ENCODE measurements at places on chromosomes 2 and 18.

- H3K36me3 ChIP-seq: no peaks in the 10 kb centered on the region
- no peaks in the 10 kb centered on the region for H3K4me1 ChIP-seq
- no peak overlapping the region for H3K4me3 ChIP-seq
Observed at GRCh38 chr2:27903018-27903417, 12.5 kb downstream of the BABAM2 start.

DNA sequence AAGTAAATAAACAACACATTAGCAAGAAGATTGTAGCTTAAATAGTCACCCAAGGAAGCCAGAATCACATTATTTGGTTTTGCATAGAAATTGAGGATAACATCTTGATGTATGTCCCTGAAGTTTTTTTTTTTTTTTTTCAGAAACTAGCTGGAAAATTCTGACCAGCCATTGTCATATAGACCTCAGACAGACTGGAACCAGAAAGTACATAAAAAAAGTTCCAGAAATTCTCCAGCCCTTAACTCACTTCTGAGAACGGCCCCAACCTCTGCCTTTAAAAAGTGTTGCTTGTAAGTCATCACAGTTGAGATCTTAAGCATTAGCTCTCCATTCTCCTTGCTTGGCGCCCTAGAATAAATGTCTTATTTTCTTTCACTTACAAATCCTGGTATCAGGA lies 350.5 kb downstream of the CCDC85A start:
- H3K27me3 ChIP-seq: no peaks in the 10 kb centered on the region
- no peak for DNase-seq
- H3K4me3 ChIP-seq: no peak overlapping the region
- no peaks in the 10 kb centered on the region for H3K4me1 ChIP-seq
- no peak overlapping the region for H3K27ac ChIP-seq
- no peaks in the 10 kb centered on the region for H3K36me3 ChIP-seq

GRCh38 chr2:43238176-43238575 lies 11.8 kb upstream of the ZFP36L2 start:
- H3K36me3 ChIP-seq: no peaks in the 10 kb centered on the region
- no peaks in the 10 kb centered on the region for H3K27me3 ChIP-seq
- no peak overlapping the region for H3K27ac ChIP-seq
- no peak overlapping the region for H3K4me3 ChIP-seq

DNA sequence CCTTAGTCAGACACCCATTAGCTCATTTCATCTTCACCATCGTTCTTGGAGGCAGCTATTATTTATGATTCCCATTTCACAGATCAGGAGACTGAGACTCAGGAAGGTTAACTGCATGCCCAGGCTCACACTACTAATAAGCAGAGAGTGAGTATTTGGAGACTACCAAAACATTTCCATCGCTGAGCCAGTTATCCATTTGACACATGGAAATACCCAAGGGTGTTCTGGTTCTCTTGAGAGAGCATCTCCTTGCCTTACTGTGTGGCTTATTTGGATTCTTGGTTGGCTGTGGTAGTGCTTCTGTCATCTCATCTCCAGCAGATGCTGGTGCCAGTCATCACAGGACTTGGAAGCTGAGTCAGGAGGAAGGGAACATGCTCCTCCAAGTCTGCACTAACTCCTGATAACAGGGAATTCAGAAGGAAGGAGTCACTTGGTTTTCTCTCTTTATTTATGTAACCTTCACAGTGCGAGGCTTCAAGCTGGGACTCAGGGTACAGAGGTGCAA lies 55.2 kb downstream of the RASGRP3 start:
- H3K27me3 ChIP-seq: no peaks in the 10 kb centered on the region
- H3K36me3 ChIP-seq: peaks cover 4% of the 10 kb centered on the region
- DNase-seq: no peak
- H3K4me3 ChIP-seq: no peak overlapping the region

DNA sequence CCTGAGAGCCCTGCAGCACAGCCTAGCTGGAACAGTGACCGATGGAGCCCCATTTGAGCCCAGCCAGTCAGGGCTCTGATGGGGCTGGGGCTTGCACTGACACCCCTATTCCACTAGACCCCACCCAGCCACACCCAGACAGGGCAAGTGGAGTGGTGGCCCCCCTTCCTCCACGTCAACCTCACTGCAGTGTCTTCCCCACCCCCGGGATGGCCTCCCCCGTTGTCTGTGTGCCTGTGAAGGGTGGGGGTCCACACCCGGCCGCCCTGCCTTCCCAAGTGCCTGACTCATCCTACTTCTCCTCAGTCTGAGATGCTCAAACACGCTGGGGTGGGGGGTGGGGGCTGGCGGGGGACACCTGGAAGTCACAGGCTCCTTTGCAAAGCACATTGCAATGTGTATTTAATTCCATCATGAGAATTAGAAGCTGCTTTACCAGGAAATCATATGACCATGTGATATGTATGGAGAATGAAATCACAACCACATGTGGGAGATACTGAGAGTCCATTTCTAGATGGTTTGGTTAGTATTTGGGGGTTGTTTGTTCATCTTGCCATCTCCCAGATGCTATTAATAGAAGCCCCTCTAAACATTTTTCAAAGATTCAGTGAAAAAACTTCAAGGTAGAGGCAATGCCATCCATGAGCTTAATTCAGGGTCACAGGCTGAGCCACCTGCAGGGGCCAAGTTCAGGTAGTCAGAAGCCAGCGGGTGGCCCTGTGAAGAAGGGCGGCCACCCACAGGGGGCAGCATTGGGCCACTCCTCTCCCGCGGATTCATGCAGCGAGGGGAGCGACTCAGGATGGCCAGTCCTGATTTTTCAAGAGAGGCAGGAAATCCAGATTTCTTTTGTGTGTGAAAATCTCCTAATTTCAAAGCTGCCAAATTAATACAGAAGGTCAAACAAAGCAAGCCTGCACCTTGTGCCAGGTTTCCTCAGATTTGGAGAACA lies 22.7 kb upstream of the GMPPA start:
- no peaks in the 10 kb centered on the region for H3K36me3 ChIP-seq
- no peaks in the 10 kb centered on the region for H3K4me1 ChIP-seq
- H3K27me3 ChIP-seq: peaks cover 88% of the 10 kb centered on the region
- DNase-seq: peak; percentile 48

DNA sequence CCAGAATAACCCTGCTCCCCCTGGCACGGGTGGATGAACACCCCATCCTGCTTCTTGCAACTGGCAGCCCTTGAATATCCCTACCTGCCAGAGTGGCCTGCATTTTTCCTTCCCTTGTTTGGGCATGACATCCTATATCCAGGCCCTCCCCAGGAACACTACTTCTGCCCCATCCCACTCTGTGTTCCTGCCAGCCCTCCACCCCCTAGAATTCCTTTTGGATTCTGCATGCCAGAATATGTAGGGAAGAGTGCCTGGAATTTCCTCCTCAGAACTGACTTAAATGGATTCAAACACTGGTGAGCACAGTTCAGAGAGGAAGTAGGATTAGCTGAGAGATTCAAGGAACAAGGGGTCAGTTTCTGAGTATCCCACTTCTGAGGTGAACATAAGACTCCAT lies 123.5 kb upstream of the PELI1 start:
- no peak overlapping the region for H3K4me3 ChIP-seq
- H3K4me1 ChIP-seq: peaks cover 38% of the 10 kb centered on the region
- no peak for DNase-seq

DNA sequence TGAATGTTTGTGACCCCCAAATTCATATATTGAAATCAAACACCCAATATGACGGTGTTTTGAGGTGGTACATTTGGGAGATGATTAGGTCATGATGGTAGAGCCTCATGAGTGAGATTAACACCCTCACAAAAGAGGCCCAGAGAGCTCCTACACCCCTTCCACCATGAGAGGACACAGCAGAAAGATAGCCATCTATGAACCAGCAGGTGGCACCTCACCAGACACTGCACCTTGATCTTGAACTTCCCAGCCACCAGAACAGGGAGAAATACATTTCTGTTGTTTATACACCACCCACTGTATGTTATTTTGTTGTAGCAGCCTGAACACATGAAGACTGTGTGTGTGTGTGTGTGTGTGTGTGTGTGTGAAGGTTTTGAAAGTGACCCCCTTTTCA lies 58.1 kb downstream of the ST3GAL5 start:
- no peaks in the 10 kb centered on the region for H3K36me3 ChIP-seq
- no peaks in the 10 kb centered on the region for H3K27me3 ChIP-seq
- DNase-seq: peak; percentile 39

DNA sequence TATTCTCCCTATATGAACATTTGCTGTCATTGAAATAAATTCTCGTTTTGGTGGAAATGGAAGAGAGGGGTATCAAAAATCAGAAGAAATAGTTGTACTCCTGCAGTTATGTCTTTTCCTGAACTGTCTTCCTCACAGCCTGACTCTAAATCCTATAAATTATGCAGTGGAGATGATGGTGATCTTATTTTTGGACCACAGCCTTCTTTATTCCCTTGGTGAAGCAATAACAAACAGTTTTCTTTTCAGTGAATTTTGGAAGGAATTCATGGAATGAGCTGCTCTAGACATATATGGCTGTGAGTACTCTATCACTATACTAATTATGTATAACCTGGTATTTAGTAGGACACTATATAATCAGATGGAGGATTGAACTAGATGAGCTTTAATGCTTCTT lies 1.7 kb upstream of the SLC25A12 start:
- DNase-seq: no peak
- no peak overlapping the region for H3K27ac ChIP-seq
- no peak overlapping the region for H3K4me3 ChIP-seq
- H3K36me3 ChIP-seq: no peaks in the 10 kb centered on the region

- H3K27ac ChIP-seq: no peak overlapping the region
- DNase-seq: no peak
- H3K36me3 ChIP-seq: no peaks in the 10 kb centered on the region
- no peaks in the 10 kb centered on the region for H3K4me1 ChIP-seq
Observed at GRCh38 chr18:38250971-38251370, 685.4 kb upstream of the CELF4 start.

- no peaks in the 10 kb centered on the region for H3K27me3 ChIP-seq
- H3K4me3 ChIP-seq: no peak overlapping the region
Observed at GRCh38 chr18:32383050-32383819, 87.4 kb downstream of the GAREM1 start.

GRCh38 chr2:72917138-72917876 lies at the start of gene EMX1:
Gene EMX1, plus strand, starts transcription at chr2:72917519. Its CDS starts 334 bp downstream, at chr2:72917853.
- no peaks in the 10 kb centered on the region for H3K36me3 ChIP-seq
- peak within 1 kb of the TSS; percentile 6 for H3K27ac ChIP-seq
- H3K27me3 ChIP-seq: peaks cover 80% of the 10 kb centered on the region
- H3K4me1 ChIP-seq: peaks cover 4% of the 10 kb centered on the region

- peaks cover 4% of the 10 kb centered on the region for H3K27me3 ChIP-seq
- H3K4me1 ChIP-seq: 0 out of 2 replicates have a peak, but pooled peaks cover 3% of the 10 kb centered on the region
- no peak overlapping the region for H3K4me3 ChIP-seq
- H3K36me3 ChIP-seq: no peaks in the 10 kb centered on the region
Observed at GRCh38 chr2:222313816-222314215, 15.0 kb upstream of the PAX3 start.

DNA sequence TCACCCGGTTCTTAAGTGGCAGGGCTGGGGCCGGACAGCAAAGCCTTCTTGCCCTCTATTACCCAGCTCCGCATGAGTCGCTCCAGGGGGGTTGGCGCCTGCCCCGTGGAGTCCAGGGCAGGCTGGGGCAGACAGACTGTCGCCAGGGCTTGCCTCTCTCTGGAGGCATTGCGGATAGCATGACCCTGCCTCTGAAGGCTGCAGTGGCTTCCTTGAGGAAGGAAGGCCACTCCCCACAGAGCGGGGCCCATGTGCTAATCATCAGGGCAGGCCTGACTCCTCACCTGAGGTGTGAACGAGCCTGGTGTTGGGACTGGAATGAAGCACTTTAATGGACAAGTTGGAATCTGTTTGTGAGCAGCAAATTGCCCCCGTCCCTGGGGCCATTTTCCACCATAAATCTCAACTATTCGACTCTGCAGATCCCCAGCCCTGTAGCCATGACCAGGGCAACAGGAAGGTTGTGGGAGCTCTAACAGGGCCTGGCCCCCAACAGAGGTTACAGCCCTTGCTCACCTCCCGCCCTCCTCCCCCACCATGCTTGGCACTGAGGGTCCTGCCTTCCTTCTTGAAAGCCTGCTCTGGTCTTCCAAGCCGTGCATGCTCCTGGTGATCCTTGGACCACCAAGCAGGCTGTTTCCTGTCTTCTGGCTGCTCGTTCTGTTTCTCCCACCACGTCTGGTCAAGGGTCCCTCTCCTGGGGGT lies 144.9 kb upstream of the HAAO start:
- no peak overlapping the region for H3K27ac ChIP-seq
- DNase-seq: no peak
- no peaks in the 10 kb centered on the region for H3K36me3 ChIP-seq
- no peak overlapping the region for H3K4me3 ChIP-seq
